Cortex of kidney (tissue), 1 donor: ENCODE measurements at places on chromosomes 5 and 9.

DNA sequence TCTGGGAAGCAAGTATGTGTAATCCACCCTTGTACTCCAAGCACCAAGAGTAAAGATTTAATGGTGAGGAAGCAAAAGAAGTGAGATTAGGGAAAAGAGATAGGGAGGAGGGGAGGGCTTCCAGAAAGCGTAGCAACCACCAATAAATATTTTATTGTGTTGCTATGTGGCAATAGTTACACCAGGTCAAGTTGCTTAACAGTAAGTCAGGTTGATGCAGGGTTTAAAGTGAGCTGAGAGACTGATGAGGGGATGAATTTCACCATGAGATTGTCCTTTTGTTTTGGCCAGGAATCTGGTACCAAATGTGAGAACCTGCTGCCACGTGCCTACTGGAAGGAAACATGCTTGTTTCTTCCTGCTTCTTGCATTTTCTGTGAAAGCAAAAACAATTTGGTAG lies 62.7 kb downstream of the PCSK5 start:
- no peak for DNase-seq

DNA sequence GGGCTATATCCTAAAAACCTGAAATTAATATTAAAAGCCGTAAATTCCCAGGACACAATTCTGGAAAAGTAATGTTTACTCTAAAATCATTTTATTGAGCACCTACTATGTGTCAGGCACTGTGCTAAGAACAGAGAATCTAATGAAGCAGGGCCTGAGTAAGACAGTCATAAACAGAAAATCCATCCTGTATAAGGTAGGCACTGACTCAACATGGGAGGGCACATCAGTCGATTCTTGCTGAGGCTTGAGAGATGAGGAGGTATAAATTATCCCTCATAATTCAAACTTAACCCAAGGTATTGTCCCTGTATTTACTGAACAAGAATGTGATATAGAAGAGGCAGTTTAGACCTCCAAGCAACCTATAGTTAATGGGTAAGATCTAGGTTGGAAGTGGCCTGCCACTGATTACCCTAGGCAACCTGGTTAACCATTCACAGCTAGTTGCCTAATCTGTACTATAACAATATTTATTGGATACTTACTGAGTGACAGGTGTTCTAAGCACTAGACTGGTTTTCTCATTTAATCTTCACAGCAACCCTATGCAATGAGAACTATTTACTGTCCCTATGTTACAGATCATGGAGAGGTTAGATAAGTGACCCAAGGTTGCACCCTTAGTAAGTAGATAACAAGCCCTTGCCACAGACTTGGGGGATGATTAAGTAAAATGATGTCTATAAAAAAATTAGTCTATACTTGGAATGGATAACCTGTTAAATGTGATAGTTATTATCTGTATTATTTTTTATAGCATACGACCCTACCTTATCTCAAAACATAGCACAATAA lies 317.7 kb downstream of the PDE4D start:
- DNase-seq: no peak

- DNase-seq: no peak
These were observed at the start of gene SLC24A2 for GRCh38 chr9:19788614-19789271. Gene SLC24A2 (minus strand): TSS chr9:19789037.

GRCh38 chr5:68730220-68730978 lies 363.4 kb upstream of the SLC30A5 start:
- DNase-seq: no peak

GRCh38 chr9:70577671-70578070 lies 163.2 kb upstream of the KLF9 start:
- DNase-seq: no peak

DNA sequence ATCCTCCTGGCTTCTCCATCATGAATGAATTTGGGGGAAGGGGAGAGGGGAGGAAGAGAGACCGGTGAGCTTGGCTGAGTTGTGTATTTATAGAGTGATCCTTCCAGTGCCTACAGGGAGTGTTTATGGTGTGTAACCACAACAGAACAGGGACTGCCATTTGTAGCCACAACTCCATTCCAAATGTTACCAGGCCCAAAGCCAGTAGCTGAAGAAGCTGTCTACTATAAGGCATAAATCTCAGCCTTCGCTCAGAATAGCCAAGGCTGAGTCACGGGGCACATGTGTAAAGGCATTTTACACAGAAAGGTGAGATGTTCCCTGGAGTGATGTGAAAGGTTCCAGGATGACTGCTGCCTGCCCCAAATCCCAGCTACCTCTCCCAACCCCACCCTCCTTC lies 2.5 kb downstream of the TMEM252 start:
- DNase-seq: no peak

DNA sequence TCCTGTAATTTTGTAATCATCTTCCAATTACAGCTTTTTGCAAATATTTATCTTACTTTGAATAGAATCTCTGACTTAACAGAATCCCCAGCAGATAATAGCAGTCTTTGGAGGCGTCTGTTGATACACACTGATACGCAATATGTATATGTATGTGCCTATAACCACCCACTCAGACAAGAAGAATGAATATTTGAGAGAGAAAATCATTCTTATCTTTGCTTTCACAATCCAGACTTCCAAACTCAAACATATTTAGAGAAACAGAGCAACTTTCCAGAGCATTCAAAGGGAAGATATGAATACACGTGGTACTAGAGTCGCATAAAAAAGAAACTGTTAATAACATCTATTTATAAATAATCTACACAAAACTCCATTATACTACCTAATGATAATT lies 6.1 kb downstream of the RORB start:
- no peak for DNase-seq

GRCh38 chr9:105531530-105531929 lies 26.4 kb upstream of the FKTN start:
- DNase-seq: no peak

DNA sequence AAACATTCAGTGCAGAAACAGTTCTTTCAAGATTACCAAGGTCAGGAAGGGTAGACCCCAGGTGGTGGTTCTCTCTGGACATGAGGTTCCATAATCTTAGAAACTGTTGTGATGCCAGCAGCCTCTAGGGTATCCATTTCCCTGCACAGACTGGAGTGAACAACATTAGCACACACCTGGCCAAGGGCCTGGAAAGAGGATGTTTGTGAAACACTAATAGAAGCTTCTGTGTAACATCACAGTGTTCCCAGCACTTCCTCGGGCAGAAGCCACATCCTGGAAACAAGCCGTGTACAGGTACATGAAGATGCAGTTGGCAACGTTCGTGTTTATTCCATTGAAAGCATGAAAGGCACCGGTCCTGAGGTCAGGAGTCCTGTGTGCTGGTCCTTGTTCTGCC lies 598.2 kb upstream of the KLF4 start:
- DNase-seq: no peak

DNA sequence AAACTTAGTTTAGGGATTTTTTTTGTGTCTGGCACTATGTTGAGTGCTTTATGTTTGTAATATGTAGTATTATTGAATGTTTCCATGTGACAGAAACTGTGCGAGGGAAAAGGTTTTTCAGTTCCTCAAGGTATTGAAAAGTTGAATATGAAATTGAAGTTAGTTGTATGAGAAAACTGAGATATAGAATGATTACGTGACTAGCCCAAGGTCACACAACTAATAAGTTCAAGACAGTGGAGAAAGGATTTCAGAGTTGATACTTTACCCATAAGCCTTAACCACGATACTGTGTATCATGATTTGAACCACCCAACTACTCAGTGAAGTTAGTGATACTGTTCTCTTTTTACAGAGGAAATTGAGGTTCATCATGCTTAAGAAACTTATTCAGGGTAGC lies 5.7 kb downstream of the NIPBL start:
- DNase-seq: no peak

DNA sequence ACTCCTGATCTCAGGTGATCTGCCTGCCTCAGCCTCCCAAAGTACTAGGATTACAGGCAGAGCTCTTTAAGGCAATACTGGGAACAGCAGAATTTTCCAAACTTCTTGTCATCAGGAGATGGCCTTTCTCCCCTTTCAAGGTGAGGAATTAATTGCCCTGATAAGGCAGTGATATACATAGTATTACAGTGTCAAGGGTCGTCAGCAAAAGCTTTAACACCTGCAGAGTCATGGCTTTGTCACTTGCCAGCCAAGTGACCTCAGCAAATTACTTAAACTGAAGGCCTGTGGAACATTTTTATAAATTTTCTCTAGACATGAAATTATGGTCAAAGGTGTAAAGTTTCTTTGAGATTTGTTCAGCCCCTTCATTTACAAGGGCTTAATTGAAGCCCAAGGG lies 59.5 kb downstream of the FBXO38 start:
- no peak for DNase-seq

DNA sequence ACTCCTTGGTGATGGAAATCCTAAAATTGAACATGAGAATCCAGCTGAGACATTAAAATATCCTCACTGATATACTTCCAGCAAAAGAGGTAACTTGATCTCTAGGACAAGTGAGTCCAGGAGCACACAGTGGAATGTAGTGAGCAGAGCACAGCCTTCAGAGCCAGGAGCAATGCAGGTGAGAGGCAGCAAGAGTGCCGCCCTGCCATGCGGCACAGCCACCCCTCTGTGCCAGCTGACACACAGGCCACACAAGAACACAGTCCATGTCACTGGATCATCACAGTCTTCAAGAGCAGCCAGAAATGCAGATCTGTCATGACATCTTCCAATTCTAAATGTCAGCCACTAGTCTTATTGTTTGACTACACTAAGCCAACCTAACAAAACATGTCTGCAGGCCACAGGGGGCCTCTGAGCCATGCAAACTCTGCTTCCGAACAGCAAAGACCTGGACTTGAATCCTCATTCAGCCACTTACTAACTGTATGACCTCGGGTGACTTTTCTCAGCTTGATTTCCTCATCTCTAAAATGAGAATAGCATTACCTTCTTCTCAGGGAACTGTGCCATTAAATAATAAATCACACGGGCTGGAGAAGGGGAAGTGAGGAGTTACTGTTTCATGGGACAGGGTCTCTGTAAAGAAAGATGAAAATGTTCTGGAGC lies 47.0 kb downstream of the CCDC125 start:
- DNase-seq: no peak

- no peak for DNase-seq
These were observed 146.0 kb downstream of the LIFR start for GRCh38 chr5:38410304-38410990.

DNA sequence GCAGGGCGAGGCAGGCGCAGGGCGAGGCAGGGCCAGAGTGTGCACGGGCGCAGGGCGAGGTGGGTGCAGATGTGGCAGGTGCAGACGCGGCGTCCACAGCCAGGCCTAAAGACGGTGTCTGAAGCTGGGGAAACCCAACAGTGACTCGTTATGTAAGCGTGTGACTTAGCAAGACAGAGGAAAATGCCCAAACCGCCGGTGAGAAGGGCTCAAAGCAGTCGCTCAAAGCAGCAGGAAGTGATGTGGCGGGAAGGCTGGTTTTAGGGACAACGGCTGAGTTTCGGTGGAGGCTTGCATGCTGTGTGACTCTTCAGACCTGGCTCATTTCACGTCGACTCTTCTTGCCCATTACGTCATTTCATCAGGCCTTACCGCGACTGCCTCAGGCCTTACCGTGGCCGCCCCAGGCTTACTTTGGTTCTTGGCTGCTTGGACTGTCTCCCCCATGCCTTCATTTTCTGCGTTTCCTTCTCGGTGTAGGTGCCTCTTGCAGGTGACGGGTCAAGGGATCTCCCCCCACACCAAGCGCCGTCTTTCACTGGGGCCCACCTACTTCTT lies 50.5 kb upstream of the EXOC3 start:
- DNase-seq: no peak

DNA sequence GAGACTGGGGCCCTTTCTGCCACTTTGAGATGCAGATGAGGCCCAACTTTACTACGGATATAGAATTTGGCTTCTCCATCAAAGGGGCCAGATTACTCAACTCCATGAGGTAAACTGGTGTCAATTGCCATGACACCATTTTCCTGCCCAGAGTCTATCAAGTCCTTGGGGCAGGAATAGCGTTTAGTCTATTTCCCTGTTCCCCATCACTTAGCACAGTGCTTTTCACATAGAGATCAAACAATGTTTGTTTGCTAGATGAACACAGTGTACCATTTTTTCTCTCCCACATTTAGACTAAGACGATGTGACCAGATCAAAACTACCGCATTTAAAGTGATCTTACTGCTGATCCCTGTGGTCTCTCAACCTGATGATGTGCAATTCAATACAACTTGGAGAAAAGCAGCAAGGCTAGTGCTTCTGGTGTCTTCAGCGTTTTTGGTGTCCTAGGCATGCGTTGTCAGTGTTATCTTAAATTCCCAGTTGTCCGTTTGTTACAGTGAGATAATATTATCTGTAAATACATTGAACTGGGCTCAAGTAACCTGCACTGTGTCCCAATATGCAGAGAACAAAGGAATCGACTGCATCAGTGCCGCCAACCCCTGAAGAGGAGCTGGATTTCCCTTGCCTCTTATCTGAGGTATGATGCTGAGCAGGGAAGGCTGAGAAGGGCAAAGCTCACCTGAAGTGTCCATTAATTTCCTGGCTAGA lies 446.2 kb downstream of the PLK2 start:
- no peak for DNase-seq

GRCh38 chr9:3809724-3810123 lies 283.9 kb upstream of the RFX3 start:
- DNase-seq: no peak

- DNase-seq: no peak
These were observed 504 bp upstream of the ZNF618 start for GRCh38 chr9:113875459-113876150.

DNA sequence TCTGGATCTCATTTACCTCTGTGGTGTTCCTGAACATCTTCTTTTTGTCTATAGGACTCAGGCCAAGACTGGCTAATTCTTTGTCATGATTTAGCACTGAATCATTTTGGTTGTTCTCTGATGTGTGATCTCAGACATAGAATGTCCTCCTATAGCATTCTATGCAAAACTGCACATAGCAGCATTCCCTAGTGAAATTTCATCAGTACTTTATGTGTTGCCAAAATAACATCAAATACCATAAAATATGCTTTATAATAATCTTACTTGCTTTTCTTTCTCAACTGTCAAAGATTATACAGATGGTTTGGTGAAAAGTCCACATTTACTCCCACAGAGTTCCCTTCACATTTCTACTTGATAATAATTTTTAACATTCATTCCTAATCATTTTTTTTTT lies 115.7 kb upstream of the MPDZ start:
- no peak for DNase-seq

DNA sequence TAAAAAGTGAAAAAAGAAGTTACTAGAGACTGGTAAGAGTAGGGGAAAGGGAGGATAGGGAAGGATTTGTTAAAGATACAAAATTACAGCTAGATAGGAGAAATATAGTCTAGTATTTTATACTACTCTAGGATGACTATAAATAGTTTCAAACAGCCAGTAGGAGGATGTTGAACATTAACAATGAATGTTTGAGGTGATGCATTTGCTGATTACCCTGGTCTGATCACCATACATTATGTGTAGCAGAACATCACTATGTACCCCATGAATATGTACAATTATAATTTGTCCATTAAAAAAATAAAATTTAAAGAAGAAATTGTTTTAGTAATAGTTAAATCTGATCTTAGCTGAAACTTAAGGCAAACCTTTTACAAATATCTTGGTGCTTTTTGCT lies 302.6 kb downstream of the ARHGAP26 start:
- DNase-seq: no peak

DNA sequence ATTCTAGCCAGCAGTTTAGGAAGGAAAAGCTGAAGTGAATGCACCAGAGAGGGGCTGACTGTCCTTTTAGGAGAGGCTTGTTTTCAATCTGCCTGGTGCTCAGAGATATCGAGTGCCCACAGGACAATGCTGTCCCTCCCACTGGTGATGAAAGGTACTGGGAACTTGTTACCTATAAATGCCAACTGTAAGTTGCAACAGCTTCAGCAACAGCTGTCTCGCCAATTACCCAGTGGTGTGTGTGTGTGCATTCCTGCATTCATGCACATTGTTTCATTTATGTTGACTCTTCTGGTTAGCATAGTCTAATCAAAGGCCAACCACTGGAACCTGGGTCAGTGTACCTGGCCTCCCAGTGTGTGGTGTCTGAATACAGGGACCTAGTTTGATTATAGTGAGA lies 161.1 kb downstream of the CSNK1G3 start:
- DNase-seq: no peak
